Heart right ventricle (tissue), 16 donors: ENCODE measurements at places on chromosomes 2 and 18.

GRCh38 chr18:50623694-50624352, 63.9 kb downstream of the MAPK4 start:
- no peak for DNase-seq

DNA sequence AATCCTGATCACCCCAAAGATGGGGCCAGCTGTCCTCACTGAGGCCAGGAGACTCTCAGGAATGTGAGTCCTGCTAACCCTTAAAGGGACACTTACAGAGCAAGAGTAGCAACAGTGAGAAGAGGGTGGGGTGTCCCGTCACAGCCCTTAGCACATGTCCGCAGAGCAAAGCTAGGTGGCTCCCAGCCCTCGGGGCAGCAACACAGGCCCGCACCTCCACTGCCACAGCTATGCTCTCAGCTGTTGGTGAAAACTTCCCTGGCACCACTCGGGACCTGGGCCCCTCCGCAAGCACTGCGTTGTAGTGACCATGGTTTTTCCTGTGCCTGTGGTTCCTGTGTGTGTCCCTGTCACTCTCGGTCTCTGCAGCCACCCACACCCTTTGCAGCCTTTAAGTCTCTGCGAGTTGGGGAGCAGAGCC, 76.4 kb upstream of the UXS1 start:
- no peak for DNase-seq

- no peak for DNase-seq
Measured at GRCh38 chr2:234304950-234305349, 191.9 kb downstream of the ARL4C start.

DNA sequence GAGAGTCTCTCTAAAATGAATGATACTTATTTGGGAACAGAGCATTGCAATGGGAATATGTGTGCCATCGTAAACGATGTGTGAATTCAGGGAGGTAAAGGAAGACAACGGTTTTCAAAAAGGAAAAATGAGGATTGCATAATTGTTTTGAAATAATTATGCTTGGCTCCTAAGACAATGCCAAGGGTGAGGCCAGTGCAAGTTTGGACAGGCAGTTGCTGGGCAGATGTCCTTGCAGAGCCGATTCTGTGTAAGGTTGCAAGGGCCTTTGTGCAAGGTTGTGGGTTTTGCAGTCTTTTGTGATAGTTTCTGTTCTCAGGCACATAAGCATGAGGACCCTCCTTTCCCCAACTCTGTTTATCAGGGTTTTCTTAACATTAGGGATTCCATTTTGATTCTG, 70.0 kb upstream of the ZNF236 start:
- DNase-seq = no peak

- no peak for DNase-seq
Measured at GRCh38 chr2:174609261-174609660, 11.7 kb upstream of the WIPF1 start.

DNA sequence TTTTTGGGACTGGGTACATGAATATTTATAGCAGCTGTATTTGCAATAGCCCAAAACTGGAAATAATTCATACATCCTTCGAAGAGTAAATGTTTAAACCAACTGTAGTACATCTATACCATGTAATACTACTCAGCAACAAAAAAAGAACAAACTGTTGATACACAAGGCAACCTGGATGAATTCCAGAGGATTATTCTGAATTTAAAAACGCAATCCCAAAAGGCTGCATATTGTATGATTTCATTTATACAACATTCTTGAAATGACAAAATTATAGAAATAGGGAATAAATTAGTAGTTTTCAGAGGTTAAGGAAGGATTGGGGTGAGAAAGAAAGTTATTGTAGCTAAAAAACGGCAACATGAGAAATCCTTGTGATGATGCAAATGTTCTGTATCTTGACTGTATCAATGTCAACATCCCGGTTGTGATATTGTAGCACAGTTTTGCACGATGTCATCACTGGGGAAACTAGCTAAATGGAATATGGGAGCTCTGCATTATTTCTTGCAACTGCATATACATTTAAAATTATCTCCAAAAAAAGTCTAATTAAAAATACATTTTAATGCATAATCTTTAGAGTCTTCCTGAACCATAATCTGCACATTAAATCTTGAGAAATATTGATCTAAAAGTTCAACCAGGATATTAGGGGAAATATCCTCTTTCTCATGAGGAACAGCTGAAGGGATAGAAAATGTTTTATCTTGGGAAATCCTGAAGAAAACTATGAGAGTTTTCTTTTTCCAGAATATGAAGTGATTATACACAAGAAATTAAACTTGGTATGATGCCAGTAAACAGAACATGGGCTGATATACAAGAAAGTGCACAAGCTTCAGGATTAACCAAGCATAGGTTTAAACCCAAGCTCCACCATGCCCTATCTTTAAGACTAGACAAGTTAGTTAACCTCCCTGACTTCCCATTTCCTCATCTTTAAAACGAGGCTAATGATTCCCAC, 21.9 kb downstream of the EVA1A start:
- no peak for DNase-seq

DNA sequence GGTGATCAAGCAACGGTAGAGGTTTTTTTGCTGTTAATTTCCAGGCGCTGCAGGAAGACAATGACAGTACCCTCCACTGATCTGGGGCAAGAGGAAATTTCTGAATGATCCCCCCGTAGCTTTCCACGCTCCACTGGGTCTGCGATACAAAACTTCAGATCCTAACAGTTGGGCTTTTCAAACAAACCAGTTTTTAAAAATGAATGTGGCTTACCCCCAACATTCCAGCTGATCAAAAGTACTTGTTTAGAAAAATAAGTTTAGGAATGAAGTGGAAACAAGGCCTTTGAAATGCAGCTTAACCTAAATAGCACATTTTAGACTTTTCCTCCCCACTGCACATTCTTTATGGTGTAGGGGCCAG, 5.7 kb downstream of the ZFP36L2 start:
- no peak for DNase-seq

- no peak for DNase-seq
Measured at GRCh38 chr2:5713101-5713500, 20.9 kb downstream of the SOX11 start.

DNA sequence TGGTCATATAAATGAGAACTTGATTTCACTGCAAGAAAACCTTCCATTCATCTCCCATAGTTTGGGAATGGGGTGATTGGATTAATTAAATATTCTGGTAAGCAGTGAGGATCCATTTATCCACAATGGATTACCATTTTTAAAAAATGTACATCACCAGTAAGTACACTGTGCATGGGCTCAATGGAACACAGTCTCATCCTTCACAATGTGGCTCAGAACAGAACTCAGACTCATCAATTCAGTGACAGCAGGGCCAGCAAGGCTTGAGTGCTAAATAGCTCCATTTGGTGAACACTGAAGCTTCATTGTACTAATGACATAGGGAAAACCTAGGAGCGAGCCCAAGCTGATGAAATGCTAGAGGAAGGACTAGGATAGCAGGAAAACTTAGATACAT, 223.8 kb downstream of the CMPK2 start:
- DNase-seq = no peak

GRCh38 chr2:167127135-167127534, 238.9 kb downstream of the XIRP2 start:
- DNase-seq = no peak

GRCh38 chr2:24832073-24832461, 38.8 kb downstream of the CENPO start:
- DNase-seq = no peak

DNA sequence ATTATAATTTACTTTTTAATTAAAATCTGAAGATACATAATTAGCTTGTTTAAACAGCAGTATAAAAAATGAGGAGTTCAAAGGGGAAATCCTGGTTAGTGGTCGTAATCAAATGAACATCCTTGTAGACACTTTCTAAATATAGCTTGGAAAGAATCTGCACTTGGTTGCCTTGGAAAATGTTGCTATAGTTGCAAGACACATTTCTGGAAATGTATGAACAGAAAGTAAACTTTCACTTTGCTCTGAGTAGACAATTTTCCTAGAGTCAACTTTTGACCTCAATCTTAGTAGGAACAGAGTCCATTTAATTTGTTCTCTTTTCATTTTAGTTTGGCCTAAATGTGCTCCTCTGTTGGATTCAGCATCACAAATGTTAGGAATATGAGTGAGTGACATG, 38.3 kb downstream of the GCA start:
- DNase-seq = peak; percentile 27

GRCh38 chr2:101089419-101089818, 61.8 kb downstream of the TBC1D8 start:
- no peak for DNase-seq

DNA sequence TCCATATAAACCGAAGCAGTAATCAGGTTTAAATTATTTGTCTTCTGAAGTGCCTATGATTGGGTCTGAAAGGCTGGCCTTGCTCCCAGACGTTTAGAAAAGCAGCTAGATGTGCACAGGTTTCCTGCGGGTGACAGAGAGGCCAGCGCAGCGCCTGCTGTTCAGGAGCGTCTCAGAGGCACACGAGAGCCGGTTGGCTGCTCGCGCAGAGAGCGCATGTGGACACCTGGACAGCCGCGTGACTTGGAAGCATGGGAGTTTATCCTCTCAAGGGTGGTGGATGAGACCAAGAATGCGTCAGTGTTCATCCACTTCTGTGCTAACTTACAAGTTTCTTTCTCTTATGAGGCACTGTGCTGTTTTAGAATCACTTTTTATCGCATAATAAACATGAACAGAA, 303.7 kb downstream of the PTGR3 start:
- no peak for DNase-seq

DNA sequence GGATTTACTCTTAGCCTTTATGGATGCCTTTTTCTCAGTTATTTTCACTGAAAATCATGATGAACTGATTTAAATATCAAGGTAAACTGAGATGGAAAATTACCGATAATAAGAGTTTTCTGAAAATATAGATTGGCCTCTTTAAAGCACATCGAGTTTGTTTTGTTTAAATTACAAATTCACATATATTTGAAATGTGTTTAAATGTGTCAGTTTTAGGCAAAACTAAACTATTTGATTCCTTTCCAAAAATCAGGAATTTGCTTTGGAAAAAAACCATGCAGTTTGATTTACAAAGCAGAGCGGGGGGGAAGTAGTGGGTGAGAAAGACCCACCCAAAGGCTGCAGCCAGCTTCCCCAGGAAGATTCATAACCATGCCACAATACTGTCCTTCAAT, 52.0 kb upstream of the EML4 start:
- DNase-seq = no peak

GRCh38 chr18:69774831-69775230, 172.8 kb downstream of the CD226 start:
- DNase-seq = no peak

GRCh38 chr2:123359636-123360035, 665.5 kb upstream of the CNTNAP5 start:
- no peak for DNase-seq

DNA sequence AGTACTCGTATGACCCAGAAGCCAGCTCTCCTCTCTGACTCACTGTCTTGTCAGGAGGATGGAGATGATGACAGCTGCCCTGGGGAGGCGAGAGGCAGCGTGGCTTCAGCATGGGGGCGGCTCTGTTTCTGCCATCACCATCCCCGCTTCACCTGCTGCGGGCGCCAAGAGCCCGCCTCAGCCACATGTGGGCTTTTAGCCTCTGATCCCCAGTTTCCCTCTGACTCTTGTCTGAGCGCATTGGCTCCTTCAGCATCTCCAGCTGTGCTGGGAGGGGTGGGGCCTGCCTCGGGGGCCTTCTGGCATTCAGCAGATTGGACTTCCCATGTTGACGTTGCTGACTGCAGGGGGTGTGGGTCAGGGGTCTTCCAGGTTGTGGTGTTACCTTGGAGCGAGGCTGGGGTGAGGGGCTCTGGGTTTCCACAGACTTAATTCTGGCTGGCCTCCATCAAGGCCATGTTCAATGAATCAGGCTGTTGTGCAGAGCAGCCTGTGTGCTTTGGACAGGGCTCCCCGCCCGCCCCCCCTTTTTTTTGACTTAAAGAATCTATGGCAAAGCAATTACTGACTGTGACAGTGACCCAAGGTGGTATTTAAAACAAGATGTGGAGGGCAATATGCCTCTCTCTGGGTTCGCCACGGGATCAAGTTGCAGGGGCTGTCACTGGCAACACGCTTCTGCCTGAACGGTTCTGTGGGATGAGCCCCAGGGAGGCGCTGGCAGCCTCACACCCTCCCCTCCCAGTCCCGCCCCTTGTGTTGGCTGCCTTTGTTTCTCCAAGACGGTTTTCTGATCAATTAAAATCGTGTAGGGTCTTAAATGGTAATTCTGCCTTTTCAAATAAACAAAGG, 228.3 kb downstream of the LDLRAD4 start:
- DNase-seq = no peak

GRCh38 chr2:53740170-53740569, 27.4 kb upstream of the CHAC2 start:
- DNase-seq = no peak

- no peak for DNase-seq
Measured at GRCh38 chr2:222523783-222524544, 99.6 kb downstream of the SGPP2 start.

DNA sequence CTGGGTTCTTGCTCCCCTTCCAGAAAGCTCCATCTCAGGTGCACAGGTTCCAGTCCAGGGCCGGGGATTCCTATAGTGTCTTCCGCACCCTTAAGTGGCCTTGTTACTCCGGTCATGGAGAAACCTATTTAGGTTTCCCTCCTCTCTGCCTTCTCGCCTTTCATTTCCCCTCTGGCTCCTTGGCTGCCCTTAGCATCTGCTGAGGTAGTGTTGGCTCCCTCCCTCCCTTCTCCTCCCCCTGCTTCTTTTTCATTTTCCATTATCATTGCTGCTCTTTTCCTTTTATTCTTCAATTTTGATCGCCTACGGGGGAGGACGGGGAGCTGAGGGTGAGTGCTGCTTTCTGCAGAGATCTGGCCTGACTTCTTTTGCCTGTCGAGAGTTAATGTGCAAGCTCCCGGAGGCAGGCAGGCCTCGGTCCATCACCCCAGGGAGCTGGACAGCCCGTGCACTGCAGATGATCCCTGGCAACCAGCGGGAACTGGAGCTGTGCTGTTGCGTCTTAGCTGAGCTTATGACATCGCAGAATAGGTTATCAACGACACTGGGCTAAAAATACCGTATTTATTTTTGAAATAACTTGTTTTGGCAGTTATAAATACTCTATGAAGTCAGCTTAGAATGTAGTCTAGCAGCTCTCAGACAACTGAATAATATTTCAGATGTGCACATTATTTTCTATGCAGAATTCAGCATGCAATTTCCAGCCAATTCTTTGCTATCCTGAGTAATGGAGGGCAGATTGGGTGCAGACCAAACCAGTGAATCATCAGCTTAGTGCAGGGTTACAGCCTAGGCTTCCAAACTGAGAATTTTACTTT, 141.9 kb downstream of the SLC4A3 start:
- peak; percentile 82 for DNase-seq

- DNase-seq = no peak
Measured at GRCh38 chr18:3923750-3924149, 473.8 kb downstream of the TGIF1 start.

DNA sequence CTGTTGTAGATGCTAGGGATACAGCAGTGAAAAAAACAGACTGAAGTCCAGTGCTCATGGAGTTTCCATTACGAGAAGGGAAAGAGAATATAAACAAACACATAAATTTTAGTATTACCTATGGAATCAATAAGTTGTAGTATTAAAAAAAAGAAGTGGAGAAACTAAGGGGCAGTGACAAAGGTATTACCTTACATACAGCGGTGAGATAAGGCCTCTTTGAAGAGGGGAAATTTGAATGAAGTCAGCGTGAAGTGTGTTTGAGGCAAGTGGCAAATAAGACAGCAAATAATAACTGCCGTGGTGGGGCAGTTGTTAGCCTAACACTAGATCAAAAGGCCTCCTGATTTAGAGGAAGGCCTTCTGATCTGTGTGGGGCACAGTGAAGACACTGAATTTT, 57.9 kb downstream of the TLK1 start:
- DNase-seq = no peak
